ENCODE measurements at places on chromosomes 3 and 15.

GRCh38 chr15:80984856-80985255, 4.8 kb downstream of the MESD start:
- DNase-seq, result no peak

DNA sequence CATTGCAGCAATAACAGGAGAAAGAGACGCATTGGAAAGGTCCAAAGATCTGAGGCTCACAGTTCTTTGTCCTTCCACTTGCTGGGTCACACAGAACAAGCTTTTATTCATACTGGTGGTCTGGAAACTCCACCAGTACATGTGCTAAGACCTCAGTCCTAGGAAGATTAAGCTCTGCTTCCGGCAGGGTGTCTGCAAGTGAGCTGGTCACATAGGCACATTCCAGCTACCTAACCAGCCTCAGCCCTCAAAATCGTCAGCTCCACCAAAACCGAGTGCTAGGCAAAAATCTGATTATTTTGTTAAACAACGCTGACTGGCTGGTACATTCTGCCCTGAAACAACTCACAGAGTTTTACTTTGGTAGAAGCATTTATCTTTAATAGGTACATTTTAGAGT, 2.2 kb downstream of the ZBED2 start:
- DNase-seq, result peak; percentile 45

- peak; percentile 97 for DNase-seq
Measured at GRCh38 chr15:41811432-41812195, 16.3 kb upstream of the JMJD7 start.

- DNase-seq, result no peak
Measured at GRCh38 chr3:135038186-135038585, 243.1 kb downstream of the EPHB1 start.

DNA sequence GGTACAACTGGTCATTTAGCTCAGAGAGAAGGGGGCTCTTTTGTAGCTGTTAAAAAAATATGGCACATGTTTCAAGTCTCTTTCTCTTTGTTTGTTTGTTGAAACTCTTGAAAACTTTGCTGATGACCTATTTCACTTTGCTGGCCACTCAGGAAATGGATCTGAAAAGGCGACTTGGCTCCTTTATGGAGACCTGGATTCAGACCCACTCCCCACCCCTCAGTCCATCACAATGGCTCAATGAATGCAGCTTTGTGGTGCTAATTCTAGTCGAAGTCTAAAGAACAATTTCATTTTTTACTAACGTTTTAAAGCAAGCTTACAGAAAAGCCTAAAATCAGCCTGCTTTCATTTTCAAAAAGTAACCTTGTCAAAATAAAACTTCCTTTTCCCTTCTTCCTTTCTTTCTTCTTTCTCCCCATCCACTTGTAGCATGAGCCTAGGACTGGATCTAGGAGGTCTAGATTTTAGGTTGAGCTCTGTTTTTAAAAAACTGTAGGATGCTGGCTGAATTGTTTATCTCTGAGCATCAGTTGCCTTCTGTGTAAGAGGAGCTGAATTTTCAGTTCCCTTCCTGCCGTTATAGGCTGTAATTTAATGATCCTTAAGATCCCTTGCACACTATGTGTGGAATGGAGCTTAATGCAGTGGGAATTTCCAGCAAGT, 165.5 kb upstream of the FEZF2 start:
- no peak for DNase-seq

GRCh38 chr3:48215466-48215865, 7.8 kb upstream of the CAMP start:
- DNase-seq, result peak; percentile 62

GRCh38 chr3:113795693-113796092, 42.9 kb upstream of the GRAMD1C start:
- DNase-seq, result no peak
